ENCODE measurements at places on chromosomes 4 and X. TPM values are rescaled to one million over a fixed set of nuclear protein-coding genes. Genes with fewer than 3 reads are reported as not detected.

DNA sequence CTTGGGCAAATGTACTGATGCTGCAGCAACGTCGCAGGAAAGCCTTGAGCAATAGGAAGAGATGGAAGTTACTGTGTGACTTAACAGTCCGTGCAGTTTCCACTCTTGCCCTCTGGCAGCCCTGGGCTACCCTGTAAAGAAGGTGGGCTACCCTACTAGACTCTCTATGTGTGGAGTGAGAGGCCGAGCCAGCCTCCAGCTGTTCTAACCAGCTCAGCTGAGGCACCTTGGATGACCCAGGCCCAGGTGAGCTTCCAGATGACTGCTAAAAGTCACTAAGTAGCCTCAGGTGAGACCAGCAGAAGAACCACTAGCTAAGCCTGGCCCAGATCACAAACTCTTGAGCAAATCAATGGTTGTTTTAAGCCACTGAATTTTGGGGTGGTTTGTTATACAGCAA, 34.9 kb upstream of the PPP2R2C start:
- no peaks in the 10 kb centered on the region for H3K27me3 ChIP-seq
- no peak overlapping the region for H3K27ac ChIP-seq
- DNase-seq = no peak
- H3K4me1 ChIP-seq = no peaks in the 10 kb centered on the region

DNA sequence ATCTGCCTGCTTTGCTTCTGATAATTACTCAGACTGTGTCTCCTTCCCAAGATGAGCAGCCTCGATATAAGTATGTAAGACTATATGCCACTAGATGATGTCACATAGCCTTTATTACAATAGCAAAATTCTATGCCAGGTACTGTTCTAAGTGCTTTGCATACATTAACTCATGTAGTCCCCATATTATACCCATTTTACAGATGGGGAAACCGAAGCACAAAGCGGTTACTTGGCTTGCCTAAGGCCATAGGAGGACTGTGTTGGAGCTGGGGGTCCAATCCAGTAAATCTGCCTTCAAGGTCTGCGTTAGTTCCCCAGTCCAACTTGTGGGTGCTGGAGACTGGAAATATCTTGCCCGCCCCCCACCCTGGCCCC, 826 bp upstream of the SCML1 start:
- no peaks in the 10 kb centered on the region for H3K36me3 ChIP-seq
- H3K4me3 ChIP-seq = peak overlapping the region; percentile 70
- peaks cover 33% of the 10 kb centered on the region for H3K27me3 ChIP-seq

The TENM3 gene
- total RNA-seq = 0.05 TPM

DNA sequence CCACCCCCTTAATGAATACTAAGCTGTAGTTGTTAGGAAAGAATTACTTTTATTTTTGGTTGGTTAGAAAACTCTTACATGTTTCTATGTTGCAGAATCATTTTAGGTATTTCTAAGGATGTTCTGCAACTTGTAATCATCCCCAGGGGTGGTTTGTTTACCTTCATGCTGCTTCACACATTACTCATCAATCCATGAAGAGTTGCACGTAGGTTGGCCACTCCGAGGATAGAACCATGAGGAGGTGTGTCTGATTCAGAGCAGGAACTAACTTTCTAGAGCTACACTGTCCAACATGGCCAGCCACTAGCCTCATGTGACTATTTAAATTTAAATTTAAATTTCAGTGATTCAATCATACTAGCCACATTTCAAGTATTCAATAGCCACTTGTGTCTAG, 127.2 kb upstream of the FRMPD4 start:
- H3K27me3 ChIP-seq = no peaks in the 10 kb centered on the region
- H3K4me3 ChIP-seq = no peak overlapping the region
- H3K36me3 ChIP-seq = no peaks in the 10 kb centered on the region
- H3K27ac ChIP-seq = no peak overlapping the region

DNA sequence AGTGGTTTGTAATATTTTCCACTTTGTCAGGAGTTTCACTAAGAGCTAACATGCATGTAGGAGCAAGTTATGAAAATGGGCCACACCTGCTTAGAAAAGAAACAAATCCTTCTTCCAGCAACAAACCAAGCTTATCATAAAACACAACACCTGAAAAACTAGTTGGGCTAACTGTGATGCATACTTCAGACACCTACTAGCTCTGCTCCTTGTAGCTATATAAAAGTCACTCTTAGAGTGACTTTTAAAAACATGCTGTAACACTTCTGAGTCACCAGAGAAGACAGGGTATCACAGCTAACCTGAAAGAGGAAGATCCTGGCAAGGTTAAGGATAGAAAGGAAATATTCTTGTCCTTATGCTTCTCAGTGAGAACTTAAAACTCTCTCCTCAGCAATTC, 3.6 kb upstream of the SLAIN2 start:
- peaks cover 35% of the 10 kb centered on the region for H3K4me1 ChIP-seq
- peaks cover 3% of the 10 kb centered on the region for H3K27me3 ChIP-seq
- no peaks in the 10 kb centered on the region for H3K36me3 ChIP-seq
- no peak overlapping the region for H3K27ac ChIP-seq
- H3K4me3 ChIP-seq = no peak overlapping the region

DNA sequence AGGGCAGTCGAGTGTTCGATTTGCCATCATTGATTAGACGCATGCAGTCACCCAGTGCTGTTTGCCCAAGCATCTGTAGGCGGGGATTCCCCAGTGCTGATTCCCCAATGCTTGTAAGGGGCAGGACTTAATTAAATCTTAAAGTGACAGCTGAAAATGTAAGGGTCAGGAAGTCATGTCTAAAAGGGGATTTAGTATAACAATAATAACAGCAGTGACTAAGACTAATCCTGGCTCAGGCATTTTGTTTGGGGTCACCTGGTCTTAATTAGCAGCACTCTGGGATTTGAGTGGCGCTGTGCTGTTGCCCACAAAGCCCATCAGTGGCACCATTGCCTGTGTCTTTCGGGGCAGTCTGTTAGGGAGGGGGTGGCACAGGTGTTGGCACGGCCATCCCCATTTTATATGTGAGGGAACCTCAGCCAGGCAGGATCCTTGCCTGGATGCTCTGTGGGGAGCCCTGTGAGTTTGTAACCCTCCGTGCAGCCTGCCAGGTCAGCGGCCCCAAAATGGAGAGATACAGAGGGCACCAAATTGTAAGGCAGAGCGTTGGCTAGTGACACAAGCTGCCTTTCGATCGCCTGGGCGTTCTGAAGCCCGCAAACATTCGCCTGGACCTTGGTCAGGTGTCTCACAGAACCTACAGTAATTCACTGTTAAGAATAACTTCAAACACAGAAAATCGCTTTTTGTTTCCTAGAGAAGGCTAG, 146.7 kb downstream of the TBL1X start:
- DNase-seq = no peak
- no peaks in the 10 kb centered on the region for H3K4me1 ChIP-seq
- H3K27me3 ChIP-seq = no peaks in the 10 kb centered on the region
- H3K4me3 ChIP-seq = no peak overlapping the region

- H3K36me3 ChIP-seq = no peaks in the 10 kb centered on the region
- H3K4me3 ChIP-seq = no peak overlapping the region
- H3K27me3 ChIP-seq = peaks cover 5% of the 10 kb centered on the region
- H3K4me1 ChIP-seq = no peaks in the 10 kb centered on the region
Observed at GRCh38 chrX:19388064-19388679, 44.4 kb downstream of the PDHA1 start.

Data from activated T-helper 2 cell treated with anti-CD3 and anti-CD28 coated beads, Interferon-gamma antibody, Interleukin-2, Interleukin-4, amounts not matched to agents 10 μg/mL and 5 μg/mL and 100 μg/mL, durations not matched to agents 14 hours and 24 hours and 36 hours (primary cell).